ENCODE measurements at places on chromosomes 4 and X.

DNA sequence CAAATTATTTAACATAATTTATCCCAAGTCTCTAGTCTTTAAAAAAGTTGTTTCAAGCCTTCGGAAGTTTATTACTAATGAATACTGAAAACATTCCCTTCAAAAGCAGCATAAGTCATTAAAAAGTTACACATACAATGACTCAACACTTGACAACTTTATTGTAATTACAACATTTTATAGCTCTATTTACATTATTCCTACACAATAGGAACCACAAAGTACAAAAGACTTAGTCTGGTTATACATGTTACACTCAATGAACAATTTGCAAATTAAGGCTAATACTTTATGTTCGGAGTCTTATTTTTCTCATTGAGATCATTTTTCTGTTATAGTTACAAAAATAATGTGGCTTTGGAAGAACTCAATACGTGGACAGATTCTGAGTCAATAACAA, 114.4 kb upstream of the POF1B start:
- DNase-seq, result no peak

DNA sequence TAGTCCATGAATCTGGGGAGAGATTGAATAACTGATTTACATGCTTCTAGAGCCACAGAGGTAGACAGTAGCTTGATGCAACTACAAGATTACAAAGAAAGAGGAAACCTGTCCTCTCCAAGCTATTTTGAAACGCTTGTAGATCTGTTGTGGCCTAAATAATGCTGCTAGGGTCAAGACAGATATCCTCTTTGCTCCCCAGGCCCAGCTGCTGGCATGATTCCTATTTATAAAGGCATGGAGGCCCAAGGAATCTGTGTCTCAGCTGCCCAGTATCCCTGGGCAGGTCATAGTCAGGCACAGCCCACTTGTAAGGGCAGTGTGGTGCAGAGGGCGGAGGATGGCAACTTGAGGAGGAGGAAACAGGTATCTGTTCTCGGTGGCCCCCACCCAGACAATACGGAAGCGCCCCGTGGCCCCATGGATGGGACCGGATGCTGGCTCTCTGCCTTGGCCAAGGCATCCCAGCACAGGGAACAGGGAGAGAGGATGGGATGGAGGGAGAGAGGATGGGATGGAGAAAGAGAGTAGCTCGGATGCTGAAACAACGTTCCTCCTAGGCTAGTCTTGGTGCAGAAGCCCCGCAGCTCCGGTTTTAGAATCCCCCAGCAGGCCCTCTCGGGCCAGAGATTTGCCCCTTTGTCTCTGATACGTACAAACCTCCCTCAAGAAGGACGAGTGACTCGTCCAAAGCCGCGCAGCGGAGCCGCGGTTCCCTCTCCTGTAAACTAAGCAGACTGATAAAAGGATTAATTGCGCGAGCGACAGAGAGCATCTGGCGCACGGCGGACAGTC, 767 bp upstream of the SMIM20 start:
- no peak for DNase-seq

- no peak for DNase-seq
These were observed 54.5 kb downstream of the TAF1 start for GRCh38 chrX:71420686-71421085.

DNA sequence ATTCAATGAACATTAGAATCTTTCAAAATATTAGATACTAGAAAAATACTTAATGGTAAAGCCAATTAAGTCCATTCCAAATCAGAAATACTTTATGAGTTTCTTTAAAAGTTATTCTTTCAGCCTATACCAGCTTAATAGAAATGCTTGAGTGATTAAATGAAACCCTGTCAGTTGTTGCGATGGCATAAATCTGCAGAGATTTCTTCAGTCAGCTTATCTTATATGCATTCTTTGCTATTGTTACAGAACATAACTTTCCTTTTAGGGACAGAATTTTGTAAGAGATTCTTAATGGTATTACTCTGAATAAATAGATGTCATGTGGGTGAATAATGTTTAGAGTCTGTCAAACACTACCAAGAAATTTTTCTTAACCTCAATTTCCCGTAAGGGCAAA, 325.0 kb upstream of the HAND2 start:
- DNase-seq, result no peak

DNA sequence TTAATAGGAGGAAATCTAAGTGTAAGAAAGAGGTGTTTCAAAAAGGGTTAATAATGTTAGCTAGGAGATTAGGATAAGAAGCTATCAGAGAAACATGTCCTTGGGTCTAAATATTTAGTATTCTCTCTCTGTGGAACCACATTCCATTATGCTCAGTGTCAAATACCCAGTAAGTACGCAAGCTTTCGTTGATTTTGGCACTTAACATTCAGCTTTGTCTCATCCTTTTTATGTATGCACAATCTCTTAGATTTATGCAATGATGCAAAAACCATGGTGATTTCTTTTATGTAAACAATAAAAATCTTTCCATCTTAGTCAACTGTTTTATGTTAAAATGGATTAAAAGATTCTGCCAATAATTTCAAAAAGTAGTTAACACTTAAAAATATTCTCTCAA, 129.2 kb downstream of the KLHL13 start:
- DNase-seq, result no peak

- no peak for DNase-seq
These were observed 164.7 kb downstream of the DCLK2 start for GRCh38 chr4:150242820-150243458.

GRCh38 chr4:151098979-151099228, 524 bp upstream of the RPS3A start:
- DNase-seq, result no peak

DNA sequence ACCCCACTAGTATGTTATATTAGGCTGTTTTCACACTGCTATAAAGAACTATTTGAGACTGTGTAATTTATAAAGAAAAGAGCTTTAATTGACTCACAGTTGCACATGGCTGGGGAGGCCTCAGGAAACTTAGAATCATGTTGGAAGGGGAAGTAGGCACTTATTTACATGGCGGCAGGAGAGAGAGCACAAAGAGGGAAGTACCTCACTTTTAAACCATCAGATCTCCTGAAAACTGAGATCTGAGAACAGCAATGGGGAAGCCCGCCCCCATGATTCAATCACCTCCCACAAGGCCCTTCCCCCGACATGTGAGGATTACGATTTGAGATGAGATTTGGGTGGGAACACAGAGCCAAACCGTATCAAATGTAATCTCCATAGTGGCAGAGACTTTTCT, 45.4 kb upstream of the XK start:
- no peak for DNase-seq

- no peak for DNase-seq
These were observed 190.1 kb upstream of the ITM2A start for GRCh38 chrX:79557212-79557611.

Data from stimulated activated CD8-positive, alpha-beta memory T cell treated with anti-CD3 and anti-CD28 coated beads, Interleukin-7, amount 100 ng/mL, for 48 hours (primary cell).